ENCODE measurements at places on chromosomes 13 and 19.
A peak's percentile ranks its signal among the peaks of the same experiment; 100 is the strongest.

DNA sequence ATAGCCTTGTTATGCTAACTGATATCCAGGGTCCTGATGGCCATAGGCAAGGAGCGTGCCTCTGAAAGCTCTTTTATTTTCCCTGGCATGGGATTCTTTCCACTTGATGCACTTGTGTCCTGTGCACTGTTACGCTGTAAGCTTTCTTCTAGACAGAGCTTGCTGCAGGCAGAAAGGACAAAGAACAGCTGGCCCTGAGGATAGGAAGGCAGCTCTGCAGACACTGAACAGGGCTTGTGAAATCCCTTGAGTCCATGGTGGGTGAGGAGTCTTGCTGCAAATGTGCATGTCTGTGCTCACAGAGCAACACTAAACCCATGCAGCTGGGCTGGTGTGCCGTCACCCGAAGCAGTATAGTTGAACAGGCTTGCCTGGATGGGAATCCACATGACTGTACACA, 126.6 kb downstream of the AKAP11 start:
- no peak for DNase-seq

- DNase-seq = no peak
These were observed 452.5 kb upstream of the ARGLU1 start for GRCh38 chr13:107020393-107020792.

DNA sequence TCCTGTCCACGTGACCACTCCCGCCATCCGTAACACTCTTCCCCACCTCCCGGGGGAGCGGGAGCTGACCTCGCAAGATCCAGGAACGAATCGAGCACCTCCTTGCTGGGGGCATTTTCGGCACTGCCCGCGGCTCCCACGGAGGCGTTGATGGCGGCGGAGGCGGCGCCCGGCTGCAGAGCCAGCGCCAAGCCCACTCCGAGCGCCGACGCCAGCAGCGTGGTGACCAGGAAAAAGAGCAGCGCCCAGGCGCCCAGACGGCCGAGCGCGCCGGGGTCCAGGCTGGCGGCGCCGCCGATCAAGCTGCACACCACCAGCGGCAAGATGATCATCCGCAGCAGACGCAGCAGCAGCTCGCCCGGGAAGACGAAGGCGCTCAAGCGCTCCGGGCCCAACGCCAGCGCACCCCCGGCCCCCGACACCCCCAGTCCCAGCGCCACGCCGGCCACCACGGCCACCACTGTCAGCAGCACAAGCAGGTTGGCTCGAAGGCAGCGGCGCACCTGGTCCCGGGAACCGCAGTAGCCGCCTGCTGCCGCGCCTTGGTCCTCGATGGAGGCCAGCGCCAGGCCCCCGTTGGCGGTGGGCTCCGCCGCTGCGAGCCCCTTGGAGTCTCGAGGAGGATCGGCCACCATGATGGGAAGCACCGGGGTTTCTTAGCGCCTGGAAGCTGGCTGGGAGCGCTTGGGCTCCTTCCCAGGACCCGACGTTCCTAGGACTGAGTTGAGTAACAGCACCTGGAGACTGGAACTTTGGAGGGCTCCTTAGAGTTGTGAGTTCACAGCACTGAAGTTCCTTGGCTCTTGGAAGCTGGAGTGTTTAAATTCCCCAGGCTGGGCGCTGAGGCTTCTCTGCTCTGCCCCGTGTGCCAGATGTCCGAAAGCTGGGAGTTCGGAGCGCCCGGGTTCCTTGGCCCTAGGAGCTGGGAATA, 798 bp downstream of the SLC1A5 start:
- DNase-seq = peak; percentile 62

GRCh38 chr13:47546391-47547225, 454.5 kb downstream of the SUCLA2 start:
- DNase-seq = no peak

GRCh38 chr13:81795710-81796109, 1454.8 kb upstream of the SPRY2 start:
- DNase-seq = no peak

DNA sequence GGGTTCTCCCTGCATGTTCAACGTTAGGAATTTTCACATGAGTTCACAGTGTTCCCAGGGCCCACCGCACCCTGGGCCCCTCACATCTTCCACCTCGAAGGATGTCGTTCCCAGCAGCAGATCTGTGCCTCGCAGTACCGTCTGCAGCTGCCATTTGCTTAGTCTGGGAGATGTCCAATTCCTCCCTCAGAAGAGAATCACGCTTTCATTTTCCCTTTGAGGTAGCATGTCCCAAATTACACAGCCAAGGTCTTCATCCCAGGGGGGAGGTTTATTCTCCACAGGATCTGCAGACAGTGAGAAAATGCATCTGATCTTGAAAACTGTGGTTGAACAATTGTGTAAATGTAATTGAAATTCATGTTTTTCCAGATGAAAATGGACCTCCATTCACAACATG, 150.2 kb downstream of the DCT start:
- peak; percentile 19 for DNase-seq

GRCh38 chr13:83423861-83424260, 458.4 kb downstream of the SLITRK1 start:
- DNase-seq = no peak

DNA sequence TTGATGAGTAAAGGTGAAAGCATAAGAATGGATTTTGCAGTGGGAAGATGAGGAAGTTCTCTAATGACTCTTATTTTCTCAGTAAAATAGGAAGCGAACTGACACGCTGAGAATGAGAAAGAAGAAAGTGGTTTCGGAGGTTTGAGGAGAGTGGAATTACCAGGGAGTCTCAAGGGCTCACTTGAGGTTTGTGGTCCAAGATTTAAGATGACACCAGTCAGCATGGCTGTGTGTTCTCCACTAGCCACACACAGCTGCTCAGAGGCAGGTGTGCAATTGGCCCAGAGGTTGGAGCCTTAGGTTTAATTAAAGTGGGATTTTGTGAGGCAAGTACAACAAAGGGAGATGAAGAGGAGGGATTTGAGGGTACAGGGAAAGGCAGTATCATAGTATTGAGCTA, 99.6 kb upstream of the NBEA start:
- DNase-seq = no peak

- peak; percentile 56 for DNase-seq
These were observed 245.0 kb upstream of the SERP2 start for GRCh38 chr13:44128552-44129001.

GRCh38 chr13:49240017-49240416, 7.7 kb upstream of the CDADC1 start:
- no peak for DNase-seq

GRCh38 chr19:32581705-32582179, 752 bp downstream of the PDCD5 start:
- DNase-seq = no peak

DNA sequence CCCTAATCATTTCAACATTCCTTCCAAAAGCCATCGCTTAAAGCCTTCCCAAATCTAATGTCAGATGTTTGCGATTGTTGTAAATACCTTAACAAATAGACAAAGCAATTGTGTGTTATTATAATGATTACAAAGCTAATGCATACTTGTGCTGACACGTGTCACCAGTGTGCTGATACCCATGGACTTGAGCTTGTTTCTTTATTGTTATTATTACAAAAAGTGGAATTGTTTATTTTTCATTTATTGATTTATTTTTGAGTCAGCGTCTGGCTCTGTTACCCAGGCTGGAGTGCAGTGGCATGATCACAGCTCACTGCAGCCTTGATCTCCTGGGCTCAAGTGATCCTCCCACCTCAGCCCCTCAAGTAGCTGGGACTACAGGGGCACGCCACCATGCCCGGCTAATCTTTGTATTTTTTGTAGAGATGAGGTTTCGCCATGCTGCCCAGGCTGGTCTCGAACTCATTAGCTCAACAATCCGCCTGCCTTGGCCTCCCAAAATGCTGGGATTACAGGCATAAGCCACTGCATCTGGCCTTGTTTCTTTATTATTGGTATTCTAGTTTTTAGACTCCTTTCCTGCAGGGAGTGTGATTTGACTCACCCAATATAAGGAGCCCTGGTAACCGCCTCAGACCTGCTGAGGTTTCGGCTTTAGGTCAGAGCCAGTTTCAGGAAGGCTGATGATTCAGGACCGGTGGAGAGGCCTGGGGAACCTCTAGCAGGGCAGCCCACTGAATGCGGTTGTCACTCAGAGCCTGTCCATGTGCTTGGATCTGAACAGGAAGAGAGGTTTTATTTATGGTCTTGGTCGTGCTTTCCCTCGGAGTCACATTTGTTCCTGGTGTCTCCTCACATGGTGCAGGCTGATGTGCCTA, 2.1 kb upstream of the FBXO17 start:
- no peak for DNase-seq

DNA sequence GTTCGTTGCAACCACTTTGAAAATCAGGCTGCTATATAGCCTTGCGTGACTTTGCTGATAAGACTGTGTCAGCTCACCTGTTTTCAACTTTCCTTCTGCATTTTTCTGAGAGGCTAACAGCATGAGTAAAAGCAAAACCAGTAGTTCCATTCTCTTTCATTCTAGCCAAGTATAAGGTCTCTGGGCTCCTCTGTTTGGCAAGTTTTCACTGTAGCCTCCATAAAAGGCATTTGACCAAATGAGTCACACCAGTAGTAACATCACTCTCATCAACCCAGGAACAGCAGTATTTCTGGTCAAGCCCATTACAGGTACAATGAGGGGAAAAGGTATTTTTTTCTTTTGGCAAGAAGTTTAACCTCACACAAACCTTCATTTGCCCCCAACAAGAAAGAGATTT, 1149.8 kb upstream of the MIR17HG start:
- DNase-seq = no peak

DNA sequence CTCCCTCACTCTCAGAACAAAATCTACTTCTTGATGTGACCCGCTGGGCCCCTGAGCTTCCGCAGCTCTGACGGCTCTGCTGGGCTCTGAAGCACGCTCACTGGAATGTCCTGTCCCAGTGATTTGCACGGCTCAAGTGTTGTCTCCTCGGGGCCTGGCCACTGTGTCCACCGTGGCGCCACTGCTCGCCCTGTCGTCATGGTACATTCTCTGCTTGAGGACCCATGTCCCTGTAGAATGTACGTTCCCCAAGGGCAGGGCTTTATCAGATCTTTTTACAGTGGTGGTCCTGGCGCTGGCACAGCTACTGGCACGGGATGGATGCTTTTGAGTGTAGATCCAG, 12.1 kb downstream of the KLHL26 start:
- DNase-seq = no peak

GRCh38 chr13:95260031-95260525, 41.2 kb downstream of the ABCC4 start:
- no peak for DNase-seq

GRCh38 chr19:39483141-39483540, 2.5 kb downstream of the TIMM50 start:
- no peak for DNase-seq

- no peak for DNase-seq
These were observed 26.7 kb upstream of the C19orf12 start for GRCh38 chr19:29741776-29742175.

DNA sequence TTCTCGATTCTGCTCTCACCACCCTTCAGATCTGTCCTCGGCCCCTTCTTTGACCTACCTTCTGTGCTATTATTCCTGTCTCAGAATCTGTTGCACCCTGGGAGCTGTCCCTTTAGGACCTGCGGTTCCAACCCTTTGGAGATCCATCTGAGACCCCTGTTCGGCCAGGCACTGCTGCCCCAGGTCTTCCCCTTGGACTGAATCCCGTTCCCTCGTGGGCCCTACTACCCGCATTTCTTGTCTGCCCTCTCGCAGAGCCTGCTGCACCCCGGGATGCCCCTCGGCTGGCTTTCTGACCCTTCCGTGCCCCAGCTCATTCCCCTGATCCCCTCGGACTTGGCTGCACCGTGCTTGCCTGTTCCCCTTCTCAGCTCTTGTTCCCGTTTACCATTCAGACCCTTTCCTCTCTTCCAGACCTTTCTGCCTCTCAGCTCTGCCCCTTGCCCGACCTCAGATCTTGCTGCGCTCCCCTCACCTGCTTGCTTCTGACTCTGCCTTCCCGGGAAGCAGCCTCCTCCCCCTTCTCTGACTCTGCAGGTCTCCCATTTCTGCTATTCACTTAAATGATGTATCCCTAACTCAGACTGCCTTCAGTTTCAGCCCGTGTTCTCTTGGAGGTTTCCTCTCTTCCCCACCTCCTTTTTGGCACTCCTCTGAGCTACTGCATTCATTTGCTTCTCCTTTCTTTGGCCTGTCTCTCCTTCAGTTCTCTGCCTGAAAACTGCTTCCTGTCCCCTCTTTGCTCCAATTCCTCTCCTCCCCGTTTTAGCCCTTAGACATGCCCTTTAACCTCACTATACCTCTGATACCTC, 1.1 kb downstream of the ARHGAP35 start:
- peak; percentile 25 for DNase-seq

DNA sequence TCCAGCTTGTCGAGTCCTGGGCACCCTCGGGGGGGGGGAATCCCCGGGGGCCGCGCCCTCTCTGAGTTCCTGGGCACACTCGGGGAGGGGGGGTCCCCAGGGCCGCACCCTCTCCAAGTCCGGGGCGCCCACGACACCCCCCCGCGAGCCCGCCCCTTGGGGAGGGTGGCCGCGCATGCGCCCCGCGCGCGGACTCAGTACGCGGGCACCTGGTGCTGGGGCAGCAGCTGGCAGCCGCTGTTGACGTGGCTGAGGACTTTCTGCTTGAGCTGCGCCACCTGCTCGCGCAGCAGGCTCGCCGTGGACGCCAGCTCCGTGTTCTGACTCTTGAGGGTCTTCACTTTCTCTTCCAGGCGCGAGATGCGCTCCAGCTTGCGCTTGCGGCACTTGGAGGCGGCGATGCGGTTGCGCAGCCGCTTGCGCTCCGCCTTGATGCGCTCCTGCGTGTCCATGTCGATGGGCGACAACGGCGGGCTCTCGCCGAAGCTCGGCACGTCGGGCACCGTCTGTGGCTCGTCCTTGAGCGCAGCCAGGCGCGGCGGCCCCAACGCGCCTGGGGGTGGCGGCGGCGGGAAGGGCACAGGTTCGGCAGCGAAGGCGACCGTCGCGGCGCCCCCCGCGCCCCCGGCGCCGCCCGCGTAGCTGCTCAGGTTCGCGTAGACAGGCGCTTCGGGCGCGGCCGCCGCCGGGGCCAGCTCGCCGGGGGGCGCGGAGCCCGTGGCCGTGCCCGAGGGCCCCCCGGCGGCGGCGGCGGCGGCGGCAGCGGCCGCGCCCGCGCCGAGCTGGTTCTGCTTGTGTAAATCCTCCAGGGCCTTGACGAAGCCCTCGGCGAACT, 958 bp downstream of the JUND start:
- DNase-seq = peak; percentile 76

GRCh38 chr13:39269004-39269403, 230.7 kb downstream of the NHLRC3 start:
- no peak for DNase-seq

GRCh38 chr13:79915114-79915811, 425.7 kb downstream of the SPRY2 start:
- no peak for DNase-seq

GRCh38 chr19:42420055-42420544, 7.1 kb downstream of the LIPE start:
- DNase-seq = no peak

DNA sequence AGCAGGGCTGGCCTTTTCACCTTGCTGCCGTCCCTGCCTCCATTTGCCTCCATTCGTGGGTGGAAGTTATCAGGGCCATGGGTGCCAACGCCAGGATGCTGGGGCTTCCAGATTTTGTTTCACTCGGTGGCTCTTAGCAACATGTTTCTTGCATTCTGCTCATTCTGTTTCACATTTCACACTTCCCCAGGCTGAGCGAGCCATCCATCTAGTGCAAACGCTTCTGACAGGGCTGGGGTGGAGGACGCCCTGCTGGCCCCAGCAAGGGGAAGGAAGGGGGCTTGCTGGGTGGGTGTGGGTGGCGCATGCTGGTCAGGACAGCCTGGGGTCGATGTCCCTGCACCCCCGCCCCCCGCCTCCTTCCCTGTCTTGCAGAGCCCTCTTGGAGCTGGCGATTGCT, 165.2 kb downstream of the URI1 start:
- no peak for DNase-seq

All from uterus (tissue), 4 donors.